Peyer's patch (tissue), 4 donors: ENCODE measurements at places on chromosomes 7 and 10. TPM values are rescaled to one million over a fixed set of nuclear protein-coding genes. Genes with fewer than 3 reads are reported as not detected.

DNA sequence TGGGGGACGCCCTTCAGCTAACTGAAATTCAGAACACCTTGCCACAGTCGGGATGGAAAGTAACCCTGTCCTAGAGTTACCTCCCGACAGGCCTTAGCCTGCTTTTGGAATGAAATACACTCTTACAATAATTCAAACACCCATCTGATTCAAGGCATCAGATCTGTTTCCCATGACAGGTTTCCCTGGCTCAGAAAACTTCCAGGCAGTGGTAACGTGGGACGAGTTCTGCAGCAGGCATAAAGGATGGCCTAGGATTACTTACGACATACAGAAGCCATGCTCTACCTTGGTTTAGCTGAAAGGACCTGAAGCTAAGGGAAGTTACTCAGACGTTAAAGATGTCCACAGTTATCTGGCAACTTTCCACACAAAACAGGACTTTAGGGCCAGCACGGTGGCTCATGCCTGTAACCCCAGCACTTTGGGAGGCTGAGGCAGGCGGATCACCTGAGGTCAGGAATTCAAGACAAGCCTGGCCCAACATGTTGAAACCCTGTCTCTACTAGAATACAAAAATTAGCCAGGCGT lies 5.0 kb downstream of the PAXIP1 start:
- DNase-seq: no peak
- no peak overlapping the region for H3K4me3 ChIP-seq
- H3K4me1 ChIP-seq: no peaks in the 10 kb centered on the region

DNA sequence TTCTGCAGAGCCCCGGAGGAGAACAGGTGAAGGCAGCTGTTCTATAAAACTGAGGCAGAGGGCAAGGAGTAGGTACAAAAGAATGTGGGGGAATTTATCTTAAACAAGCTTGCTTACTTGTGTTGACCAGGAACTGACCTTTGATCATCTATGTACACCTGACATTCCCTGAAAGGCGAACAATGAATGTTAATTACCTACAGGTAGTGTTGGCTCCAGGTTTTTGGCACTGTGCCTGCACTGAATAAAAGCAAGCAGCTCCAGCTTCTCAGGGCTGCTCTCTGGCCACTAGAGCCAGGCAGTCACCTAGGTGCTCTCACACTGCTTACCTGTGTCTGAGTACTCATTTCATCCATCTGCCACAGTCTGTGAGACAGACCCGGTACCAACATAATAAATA lies 87.0 kb downstream of the RAPGEF5 start:
- no peak overlapping the region for H3K27ac ChIP-seq
- peaks cover 6% of the 10 kb centered on the region for H3K4me1 ChIP-seq
- DNase-seq: no peak
- no peak overlapping the region for H3K4me3 ChIP-seq
- H3K27me3 ChIP-seq: no peaks in the 10 kb centered on the region
- H3K36me3 ChIP-seq: no peaks in the 10 kb centered on the region

The PDAP1 gene
- 52.0 TPM for total RNA-seq

GRCh38 chr7:151167197-151167961 lies at the start of gene GBX1:
GBX1 (minus strand) TSS chr7:151167694; CDS start chr7:151167548, 146 bp downstream.
- DNase-seq: no peak
- H3K27ac ChIP-seq: no peak within 1 kb of the TSS

DNA sequence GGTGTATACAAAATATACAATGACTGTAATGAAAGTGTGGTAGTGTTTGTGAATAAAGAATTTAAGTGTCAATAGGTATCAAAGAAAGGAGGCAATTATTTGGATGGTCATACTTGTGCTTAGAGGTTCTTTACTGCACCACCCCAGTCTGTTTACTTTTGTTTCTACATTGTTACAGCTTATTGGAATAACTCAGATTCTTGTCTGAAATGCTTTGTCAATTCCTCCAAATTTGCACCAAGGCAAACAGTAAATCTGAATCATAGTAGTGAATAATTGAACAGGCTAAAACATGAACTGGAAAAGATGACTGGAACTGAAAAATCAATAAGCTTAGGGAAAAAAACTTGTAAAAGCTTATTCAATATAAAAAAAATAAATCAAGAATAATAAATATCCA lies 319.2 kb downstream of the EXOC4 start:
- no peaks in the 10 kb centered on the region for H3K27me3 ChIP-seq
- DNase-seq: no peak
- H3K4me1 ChIP-seq: no peaks in the 10 kb centered on the region
- no peak overlapping the region for H3K4me3 ChIP-seq
- H3K36me3 ChIP-seq: no peaks in the 10 kb centered on the region

GRCh38 chr10:28788762-28789161 lies 111.4 kb downstream of the BAMBI start:
- H3K27me3 ChIP-seq: no peaks in the 10 kb centered on the region
- no peaks in the 10 kb centered on the region for H3K36me3 ChIP-seq

- no peak overlapping the region for H3K27ac ChIP-seq
- no peaks in the 10 kb centered on the region for H3K36me3 ChIP-seq
- DNase-seq: no peak
- H3K4me3 ChIP-seq: no peak overlapping the region
- H3K4me1 ChIP-seq: no peaks in the 10 kb centered on the region
- H3K27me3 ChIP-seq: no peaks in the 10 kb centered on the region
Observed at GRCh38 chr10:60932756-60933155, 11.2 kb downstream of the RHOBTB1 start.

- H3K27ac ChIP-seq: no peak overlapping the region
- no peaks in the 10 kb centered on the region for H3K27me3 ChIP-seq
- no peak overlapping the region for H3K4me3 ChIP-seq
- H3K4me1 ChIP-seq: peaks cover 4% of the 10 kb centered on the region
- no peaks in the 10 kb centered on the region for H3K36me3 ChIP-seq
- DNase-seq: peak; percentile 94
Observed at GRCh38 chr10:69392481-69393000, 24.2 kb downstream of the TACR2 start.

DNA sequence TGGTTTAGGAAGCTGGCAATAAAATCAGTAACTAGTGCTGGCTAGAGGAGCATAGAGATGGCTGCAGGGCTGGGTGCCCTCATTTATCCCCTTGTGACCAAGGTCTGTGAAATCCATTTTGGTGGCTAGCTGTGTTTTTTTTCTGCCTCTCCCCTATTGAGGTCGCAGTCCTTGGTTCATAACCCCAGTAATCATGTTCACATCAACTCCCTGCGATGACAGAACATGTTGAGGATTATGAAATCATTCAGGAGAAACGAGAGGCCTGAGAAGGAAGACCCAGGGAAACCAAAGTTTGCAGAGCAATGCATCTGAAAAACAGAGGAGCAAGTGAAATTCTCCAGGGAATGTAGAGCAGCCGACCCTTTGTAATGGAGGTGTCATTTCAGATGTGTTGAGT lies 126.9 kb downstream of the TACC2 start:
- H3K4me3 ChIP-seq: no peak overlapping the region
- peaks cover 30% of the 10 kb centered on the region for H3K4me1 ChIP-seq
- H3K36me3 ChIP-seq: peaks cover 5% of the 10 kb centered on the region
- no peak for DNase-seq
- no peak overlapping the region for H3K27ac ChIP-seq
- H3K27me3 ChIP-seq: no peaks in the 10 kb centered on the region

- no peak overlapping the region for H3K27ac ChIP-seq
- no peaks in the 10 kb centered on the region for H3K4me1 ChIP-seq
- no peak for DNase-seq
- no peak overlapping the region for H3K4me3 ChIP-seq
- H3K36me3 ChIP-seq: no peaks in the 10 kb centered on the region
- H3K27me3 ChIP-seq: no peaks in the 10 kb centered on the region
Observed at GRCh38 chr10:118913825-118914224, 115.7 kb upstream of the NANOS1 start.

DNA sequence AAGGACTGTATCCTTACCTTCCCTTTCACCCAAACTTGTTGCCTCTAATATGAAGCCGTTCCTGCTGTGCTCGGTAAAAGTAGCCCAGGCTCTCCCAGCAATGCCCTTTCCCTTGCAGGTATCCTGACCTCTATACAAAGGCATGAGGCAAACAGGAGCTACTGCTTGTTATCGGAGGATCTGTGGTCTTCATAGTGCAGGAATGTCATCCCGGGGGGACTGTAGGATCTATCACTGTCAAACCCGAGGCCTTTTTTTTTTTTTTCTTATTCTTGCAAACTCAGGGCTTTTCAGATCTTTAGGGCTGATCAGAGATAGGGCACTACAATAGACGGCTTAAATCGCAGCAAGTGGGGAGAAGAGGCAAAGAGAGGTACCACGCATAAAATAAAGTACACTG lies 1206.6 kb downstream of the TYW1 start:
- no peak for DNase-seq
- H3K36me3 ChIP-seq: no peaks in the 10 kb centered on the region
- no peaks in the 10 kb centered on the region for H3K27me3 ChIP-seq
- H3K27ac ChIP-seq: no peak overlapping the region
- H3K4me1 ChIP-seq: no peaks in the 10 kb centered on the region

DNA sequence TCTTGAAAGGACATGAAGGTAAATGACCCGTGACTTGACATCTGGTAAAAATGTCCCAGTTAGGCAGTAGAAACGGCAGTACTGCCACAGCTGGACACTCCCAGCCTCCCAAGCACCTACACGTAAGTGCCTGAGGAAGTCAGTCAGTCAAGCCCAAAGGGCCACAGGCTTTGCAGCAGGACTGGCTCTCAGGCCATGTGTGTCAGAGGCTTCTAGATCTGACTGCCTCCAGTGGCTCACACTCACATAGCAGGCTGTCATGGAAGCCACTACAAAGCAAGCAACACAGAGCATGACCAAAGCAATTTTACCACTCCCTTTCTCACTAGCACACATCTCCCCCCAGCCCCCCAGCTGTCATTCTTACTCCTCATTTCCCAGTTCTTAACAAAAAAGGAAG lies 17.8 kb upstream of the CCNJ start:
- no peaks in the 10 kb centered on the region for H3K4me1 ChIP-seq
- H3K4me3 ChIP-seq: no peak overlapping the region
- no peak for DNase-seq
- no peaks in the 10 kb centered on the region for H3K27me3 ChIP-seq

The AQP1 gene
- 83.2 TPM for total RNA-seq

DNA sequence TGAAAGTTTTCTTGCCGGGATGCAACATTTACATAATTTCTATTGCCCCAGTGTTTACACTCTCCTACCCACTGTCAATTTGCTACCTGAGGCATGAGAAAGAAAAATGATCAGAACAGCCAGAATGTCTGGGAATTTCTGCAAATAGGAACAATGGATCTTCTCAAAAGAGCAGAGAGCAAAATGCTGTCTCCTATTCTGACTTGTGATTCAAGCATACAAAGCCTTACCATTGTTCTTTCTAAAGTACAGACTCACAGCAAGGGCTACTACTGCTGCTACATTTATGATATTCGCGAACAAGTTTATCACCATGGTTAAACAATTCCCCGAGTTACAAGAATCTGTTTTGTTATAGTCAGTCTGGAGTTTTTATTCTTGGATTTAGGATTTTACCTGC lies 329.9 kb upstream of the CELF2 start:
- no peaks in the 10 kb centered on the region for H3K4me1 ChIP-seq
- H3K4me3 ChIP-seq: no peak overlapping the region
- H3K36me3 ChIP-seq: no peaks in the 10 kb centered on the region
- no peaks in the 10 kb centered on the region for H3K27me3 ChIP-seq
- no peak overlapping the region for H3K27ac ChIP-seq

DNA sequence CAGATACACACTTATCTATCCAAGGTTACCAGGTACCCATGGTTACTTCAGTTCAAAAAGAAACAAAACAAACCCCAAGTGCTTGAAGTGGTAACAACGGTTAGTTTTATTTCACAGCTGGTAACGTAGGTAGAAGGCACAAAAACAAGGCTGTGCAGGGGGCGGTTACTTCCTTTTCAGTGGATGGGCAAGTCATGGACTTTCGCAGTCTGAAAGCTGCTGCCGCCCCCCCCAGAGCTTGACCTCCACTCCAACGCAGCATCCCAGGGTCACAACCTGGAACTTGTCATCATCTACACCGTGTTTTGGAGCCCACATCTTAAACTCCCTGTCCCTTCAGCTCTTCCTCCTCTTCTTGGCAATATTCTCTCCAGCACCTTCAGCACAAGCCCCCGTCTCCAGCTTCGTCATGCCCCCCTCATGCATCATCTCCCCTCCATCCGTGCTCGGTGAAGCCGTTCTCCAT lies 181.2 kb upstream of the ITGB1 start:
- DNase-seq: peak; percentile 21
- H3K4me3 ChIP-seq: no peak overlapping the region
- H3K27me3 ChIP-seq: no peaks in the 10 kb centered on the region
- H3K27ac ChIP-seq: no peak overlapping the region
- H3K36me3 ChIP-seq: no peaks in the 10 kb centered on the region
- no peaks in the 10 kb centered on the region for H3K4me1 ChIP-seq

GRCh38 chr10:79411546-79412495 lies 33.6 kb downstream of the ZCCHC24 start:
- H3K4me1 ChIP-seq: no peaks in the 10 kb centered on the region
- H3K27ac ChIP-seq: no peak overlapping the region
- H3K36me3 ChIP-seq: no peaks in the 10 kb centered on the region
- H3K4me3 ChIP-seq: no peak overlapping the region
- H3K27me3 ChIP-seq: no peaks in the 10 kb centered on the region

DNA sequence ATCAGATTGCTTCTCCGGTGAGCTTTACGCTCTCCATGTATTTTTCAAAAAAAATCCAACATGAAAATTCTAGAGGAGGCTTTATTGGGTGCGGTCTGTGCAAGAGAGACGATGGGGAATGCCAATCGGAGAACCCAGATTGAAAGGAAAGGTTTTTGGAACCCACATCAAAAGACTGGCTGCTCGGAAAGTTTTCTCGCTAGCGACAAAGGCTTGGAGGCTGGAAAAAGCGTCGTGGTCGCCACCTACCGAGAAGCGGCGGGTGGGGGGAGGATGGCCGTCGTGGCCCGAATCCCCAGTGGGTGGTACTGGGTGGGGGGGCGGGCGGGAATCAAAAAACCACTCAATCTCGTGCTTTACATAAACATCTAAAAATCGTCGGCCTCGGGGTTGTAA lies 1.1 kb upstream of the GTF2I start:
- H3K36me3 ChIP-seq: no peaks in the 10 kb centered on the region
- no peaks in the 10 kb centered on the region for H3K27me3 ChIP-seq
- H3K4me3 ChIP-seq: peak overlapping the region; percentile 88
- peak; percentile 63 for DNase-seq

- H3K27ac ChIP-seq: no peak overlapping the region
- no peaks in the 10 kb centered on the region for H3K4me1 ChIP-seq
Observed at GRCh38 chr7:119175911-119176627, 951.6 kb downstream of the ANKRD7 start.

DNA sequence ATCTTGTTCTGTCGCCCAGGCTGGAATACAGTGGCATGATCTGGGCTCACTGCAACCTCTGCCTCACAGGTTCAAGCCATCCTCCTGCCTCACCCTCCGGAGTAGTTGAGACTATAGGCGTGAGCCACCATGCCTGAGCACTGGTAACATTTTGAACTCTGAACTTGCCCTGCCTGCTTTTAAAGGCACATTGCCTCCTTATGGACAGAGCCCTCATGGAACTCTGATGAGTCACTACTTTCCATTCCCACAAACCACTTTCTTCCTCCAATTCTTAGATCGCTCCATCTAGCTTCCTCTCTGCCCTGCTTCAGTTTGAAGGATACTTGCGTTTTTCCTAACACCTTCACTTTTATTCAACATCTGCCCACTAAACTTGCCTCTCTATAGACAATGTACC lies 38.1 kb downstream of the PRPS1L1 start:
- H3K27ac ChIP-seq: no peak overlapping the region
- H3K4me1 ChIP-seq: no peaks in the 10 kb centered on the region
- no peaks in the 10 kb centered on the region for H3K27me3 ChIP-seq
- DNase-seq: no peak
